ENCODE measurements at places on chromosomes 3 and 15.

- DNase-seq: no peak
Observed at GRCh38 chr3:152103257-152103656, 165.5 kb upstream of the MBNL1 start.

GRCh38 chr15:75350601-75351361, 3.9 kb downstream of the NEIL1 start:
- no peak for DNase-seq

DNA sequence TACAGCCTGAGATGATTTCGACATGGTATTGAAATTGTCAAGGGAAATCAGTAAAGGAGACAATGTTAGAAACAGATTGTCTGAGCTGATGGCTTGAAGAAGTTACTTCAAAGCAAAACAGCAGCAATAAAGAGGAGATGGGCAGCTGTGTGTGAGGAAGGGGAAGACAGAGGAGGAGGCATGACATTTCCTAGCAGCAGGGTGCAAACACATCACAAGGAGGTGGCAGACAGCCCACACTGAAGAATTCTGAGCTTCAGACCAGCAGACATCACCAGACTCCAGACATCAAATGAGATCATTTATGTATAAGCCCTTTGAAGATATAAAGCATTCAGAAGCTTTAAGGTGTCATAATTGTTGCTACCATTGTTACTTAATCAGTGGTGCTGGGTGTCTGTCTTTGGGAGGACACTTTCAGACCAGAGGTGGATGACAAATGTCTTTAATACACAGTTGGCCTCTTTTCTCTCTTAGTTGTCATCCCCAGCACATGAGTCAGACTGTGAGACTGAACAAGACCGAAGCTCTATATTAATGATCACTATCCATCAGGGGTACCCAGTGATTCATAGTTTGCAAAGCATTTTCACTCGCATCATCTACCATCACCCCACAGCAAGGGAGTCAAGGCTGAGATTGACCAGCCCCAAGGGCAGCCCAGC, 203.9 kb downstream of the MINAR1 start:
- no peak for DNase-seq

DNA sequence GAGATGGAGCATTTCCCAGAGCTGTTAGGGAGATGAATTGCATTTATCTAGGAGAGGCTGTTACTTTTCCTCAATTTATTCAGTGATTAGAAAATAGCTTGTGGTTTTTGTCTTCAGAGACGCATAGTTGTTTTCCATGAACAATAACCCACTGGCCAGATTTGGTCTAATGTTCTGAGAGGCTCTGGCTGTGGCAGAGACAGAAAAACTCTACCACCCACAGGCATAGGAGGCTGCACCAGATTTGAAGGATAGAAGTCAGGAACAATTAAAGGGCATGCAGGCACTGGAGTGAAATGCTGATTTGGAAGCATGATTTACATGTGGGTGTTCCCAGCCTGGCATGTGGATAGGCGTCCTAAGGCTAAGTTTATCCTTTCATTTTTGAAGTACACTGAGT, 143.5 kb downstream of the NFKBIZ start:
- DNase-seq: no peak

DNA sequence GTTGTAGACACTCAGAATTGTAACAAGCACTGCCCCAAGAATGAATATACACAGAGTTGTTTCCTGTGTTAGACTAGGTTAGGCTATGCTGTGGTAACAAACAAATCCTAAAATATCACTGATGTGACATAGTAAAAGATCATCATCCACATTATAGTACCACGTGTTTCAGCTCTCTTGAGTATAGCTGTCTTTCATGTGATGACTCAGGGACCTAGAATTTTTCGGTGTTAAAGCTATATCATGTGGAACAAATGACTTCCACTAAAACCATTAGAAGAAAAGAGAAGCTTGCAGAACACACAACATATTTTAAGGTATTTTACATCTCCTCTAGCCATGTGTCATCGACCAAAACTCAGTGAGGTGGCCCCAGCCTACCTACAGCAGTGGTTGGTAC, 307.9 kb upstream of the RBMS3 start:
- peak; percentile 71 for DNase-seq

DNA sequence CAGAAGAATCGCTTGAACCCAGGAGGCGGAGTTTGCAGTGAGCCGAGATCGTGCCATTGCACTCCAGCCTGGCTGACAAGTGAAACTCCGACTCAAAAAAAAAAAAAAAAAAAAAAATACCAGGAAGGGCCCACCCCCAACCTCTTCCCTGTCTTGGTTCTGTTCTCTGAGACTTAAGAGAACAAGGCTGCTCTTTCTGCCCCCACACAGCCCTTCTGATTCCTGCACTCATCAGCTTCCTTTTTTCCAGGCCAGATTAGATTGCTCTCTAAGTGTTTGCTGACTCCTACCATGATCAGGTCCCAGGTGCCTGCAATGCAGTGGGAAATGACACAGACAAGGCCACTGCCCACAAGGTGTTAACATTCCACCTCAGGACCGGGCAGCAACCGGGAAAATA, 13.0 kb downstream of the TMEM44 start:
- no peak for DNase-seq

- DNase-seq: no peak
Observed at GRCh38 chr15:53671545-53671944, 87.9 kb downstream of the WDR72 start.

GRCh38 chr3:55297245-55297644, 189.9 kb downstream of the WNT5A start:
- peak; percentile 55 for DNase-seq

Data from foreskin fibroblast (primary cell).